ENCODE measurements at places on chromosomes 2 and 18.

GRCh38 chr2:156031121-156031520 lies 301.4 kb downstream of the NR4A2 start:
- DNase-seq, result no peak

DNA sequence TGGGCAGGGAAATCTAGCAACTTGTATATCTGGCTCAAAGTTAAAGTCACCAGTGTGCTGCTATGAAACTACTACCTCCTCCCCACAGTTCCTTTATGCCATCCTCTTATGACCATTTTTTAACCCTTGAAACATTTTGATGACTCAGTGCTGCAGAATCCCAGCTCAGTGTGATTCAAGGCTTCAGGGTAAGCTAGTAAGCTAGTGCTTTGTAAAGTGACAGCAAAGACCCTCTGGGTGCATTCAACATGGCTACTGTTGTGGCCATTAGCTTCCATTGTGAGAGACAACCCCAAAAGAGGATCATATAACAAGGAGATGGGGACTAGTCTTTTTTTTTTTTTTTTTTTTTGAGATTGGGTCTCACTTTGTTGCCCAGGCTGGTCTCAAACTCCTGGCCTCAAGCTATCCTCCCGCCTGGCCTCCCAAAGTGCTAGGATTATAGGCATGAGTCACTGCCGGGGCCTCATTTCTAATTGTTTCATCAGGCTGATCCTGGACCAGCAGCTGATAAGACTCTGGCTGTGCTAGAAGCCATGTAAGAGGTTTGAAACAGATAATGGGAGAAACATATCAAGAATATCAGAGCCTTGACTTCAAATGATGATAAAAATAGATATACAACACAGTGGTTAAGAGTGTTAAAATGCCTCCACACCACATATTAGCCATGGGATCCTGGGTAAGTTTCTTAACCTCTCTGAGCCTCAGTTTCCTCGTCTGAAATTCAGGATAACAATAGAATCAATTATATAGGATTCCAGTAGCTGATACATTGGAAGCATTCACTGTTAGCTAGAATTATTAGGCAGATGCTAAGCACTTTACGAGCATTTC lies 65.7 kb upstream of the RTN4 start:
- DNase-seq, result no peak

DNA sequence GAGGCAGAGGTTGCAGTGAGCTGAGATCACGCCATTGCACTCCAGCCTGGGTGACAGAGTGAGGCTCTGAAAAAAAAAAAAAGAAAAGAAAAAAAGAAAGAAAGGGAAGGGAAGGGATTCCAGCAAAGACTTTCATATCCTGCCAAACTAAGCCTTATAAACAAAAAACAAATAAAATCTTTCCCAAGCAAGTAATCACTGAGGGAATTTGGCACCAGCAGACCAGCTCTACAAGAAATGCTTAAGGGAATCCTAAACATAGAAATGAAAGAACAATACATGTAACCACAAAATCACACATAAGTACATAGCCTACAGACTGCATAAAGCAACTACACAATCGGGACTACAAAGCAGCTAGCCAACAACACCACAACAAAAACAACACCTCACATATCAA lies 79.1 kb downstream of the TRABD2A start:
- no peak for DNase-seq

DNA sequence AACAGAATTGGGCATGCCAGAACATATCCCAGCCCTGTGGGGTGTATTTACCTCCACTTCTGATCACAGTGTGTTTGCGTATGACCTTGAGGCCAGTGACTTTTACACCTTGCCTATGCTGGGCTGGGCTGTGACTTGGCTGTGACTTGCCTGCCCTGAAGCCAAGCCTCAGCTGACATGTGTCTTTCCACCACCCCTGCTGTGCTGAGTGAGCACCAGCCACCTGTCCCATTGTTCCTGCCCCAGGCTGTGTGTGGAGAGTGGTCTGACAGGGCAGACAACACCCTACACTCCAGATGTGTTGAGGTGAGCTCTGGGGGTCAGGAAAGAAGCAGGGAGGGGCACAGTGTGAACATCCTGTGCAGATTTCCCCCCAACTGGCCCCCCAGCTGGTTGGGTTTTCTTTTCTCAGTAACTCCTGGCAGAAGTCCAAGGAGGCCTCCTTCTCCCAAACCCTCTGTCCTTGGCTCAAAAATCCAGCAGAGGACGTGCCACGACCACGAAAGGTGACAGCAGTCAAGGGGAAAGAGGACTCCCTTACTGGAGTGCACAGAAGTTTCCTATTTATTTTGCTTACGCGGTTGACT lies 5.1 kb upstream of the STEAP3 start:
- no peak for DNase-seq

- DNase-seq, result no peak
Observed at GRCh38 chr2:159462961-159463360, 153.4 kb downstream of the BAZ2B start.
